ENCODE measurements at places on chromosomes 3 and 15.

GRCh38 chr15:92937901-92938300, 37.8 kb downstream of the CHD2 start:
- DNase-seq: no peak

GRCh38 chr3:150412561-150413231, 4.6 kb downstream of the TSC22D2 start:
- DNase-seq: peak; percentile 76

GRCh38 chr15:75056036-75056435, 32.6 kb downstream of the PPCDC start:
- DNase-seq: no peak

DNA sequence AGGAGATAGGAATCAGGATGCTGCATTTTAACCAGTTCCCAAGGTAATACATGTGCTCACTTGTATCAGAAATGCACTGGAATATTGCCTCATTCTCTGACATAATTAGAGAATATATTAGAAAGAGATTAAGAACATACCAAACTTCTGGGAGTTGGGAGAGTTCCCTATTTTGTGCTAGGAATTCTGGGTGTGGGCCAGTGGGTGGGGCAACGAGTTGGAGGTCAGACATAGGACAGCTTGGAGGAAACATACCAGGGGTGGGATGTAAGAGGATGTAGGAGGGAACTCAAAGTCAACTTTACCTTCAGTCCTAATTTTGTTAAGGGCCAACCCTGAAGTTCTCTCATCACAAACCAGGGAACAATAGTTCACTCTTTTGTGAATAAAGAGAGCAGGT, 83.6 kb downstream of the SLC7A14 start:
- no peak for DNase-seq

- DNase-seq: no peak
These were observed 89.9 kb downstream of the IL12A start for GRCh38 chr3:160078533-160078932.

Measured in HT1080 (cell line).